ENCODE measurements at places on chromosomes 4 and X.

GRCh38 chr4:123870216-123870876, 473.8 kb downstream of the SPRY1 start:
- DNase-seq, result no peak

GRCh38 chrX:65635378-65635777, 32.1 kb upstream of the MSN start:
- DNase-seq, result no peak

- DNase-seq, result peak; percentile 26
Observed at GRCh38 chr4:108116423-108117168, 52.1 kb downstream of the LEF1 start.

- DNase-seq, result no peak
Observed at GRCh38 chr4:169988252-169988651, 37.9 kb downstream of the MFAP3L start.

DNA sequence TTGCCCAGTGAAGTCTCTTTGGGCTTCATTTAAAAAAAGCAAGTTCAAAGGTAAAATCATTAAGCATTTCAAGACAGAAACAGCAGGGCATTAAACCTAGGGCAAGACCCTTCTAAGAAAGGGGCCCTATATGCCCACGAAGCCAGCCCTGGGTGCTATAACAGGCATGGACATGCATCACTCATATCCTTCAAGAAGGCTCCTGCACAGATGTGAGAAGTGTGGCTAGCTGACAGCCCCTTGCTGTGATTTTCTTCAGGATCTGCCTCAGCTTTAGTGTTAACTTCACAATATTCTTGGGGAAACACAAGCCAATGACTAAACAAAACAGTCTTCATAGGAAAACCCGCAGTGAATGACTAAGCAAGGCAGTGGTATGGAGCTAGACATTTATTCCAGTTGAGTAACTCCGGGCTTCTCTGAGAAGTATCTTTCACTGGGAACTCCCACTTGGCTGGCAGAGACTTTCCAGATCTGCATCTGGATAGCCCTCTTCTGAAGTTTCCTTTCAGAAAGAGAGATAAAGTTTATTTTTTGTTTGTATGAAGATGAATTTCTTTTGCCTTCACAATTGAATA, 11.9 kb upstream of the MAOA start:
- no peak for DNase-seq

- DNase-seq, result no peak
Observed at GRCh38 chr4:125501568-125501967, 186.8 kb downstream of the FAT4 start.

GRCh38 chrX:4932790-4933189, 1219.3 kb upstream of the PRKX start:
- no peak for DNase-seq

DNA sequence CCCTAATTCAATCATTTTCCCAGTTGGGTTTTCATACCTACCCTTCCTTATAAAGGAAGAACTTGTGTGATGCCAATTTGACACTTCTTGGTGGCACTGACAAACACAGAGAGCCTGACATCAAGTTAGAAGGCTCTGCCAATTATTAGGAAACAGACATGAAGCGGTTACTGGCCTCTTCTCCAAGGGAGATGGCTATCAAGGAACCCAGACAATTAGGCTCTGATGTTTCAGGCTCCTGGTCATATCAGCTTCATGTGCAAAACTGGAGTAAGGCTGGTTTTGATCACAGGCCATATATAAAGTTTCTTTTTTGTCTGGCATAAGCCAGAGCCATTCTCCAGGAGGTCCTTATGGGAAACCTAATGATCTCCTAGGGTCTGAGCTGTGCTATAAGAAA, 428 bp downstream of the ARL13A start:
- no peak for DNase-seq

DNA sequence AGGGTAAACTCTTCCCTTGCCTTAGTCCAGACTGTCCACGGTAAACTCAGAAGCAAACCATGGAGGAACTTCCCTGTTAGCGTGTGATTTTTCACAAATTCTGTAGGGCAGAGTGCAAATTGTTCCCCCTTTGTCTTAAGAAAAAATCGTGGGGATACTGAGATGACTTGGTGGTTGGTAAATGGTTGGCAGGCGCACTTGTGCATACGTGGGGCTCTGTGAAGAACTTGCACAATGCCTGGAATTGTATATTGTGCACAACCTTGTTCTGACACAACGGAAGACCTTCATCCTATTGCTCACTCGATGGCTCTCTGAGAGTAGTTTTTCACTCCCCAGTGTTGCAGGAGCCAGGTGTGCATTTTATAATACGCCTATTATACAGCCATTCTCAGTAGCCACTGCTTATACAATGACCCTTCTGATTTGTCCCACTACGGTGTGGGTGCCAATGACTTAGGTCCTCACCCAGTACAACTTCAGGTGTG, 150.0 kb downstream of the SPRY1 start:
- no peak for DNase-seq
